A549 treated with GW870086 at 1 μM for 4 hours (cell line): ENCODE measurements at places on chromosomes 16 and 17. TPM values are rescaled to one million over a fixed set of nuclear protein-coding genes. Genes with fewer than 3 reads are reported as not detected.

MEAK7 gene
- 45.6 to 61.1 TPM (median 56.8 TPM) in 5 replicates for total RNA-seq

SLC35G6 gene
- total RNA-seq, result not detected in 5 replicates

EMP2 gene
- total RNA-seq, result 21.9 to 35.6 TPM (median 31.5 TPM) in 5 replicates

GDPD3 gene
- 1.4 to 2.4 TPM (median 2.1 TPM) in 5 replicates for total RNA-seq

GPR142 gene
- total RNA-seq, result not detected in 5 replicates

CHST5 gene
- total RNA-seq, result 0.05 to 0.10 TPM in 2 of 5 replicates, not detected in the others

ZPBP2 gene
- not detected in 5 replicates for total RNA-seq

IL34 gene
- total RNA-seq, result 0.44 to 0.85 TPM (median 0.45 TPM) in 5 replicates

ARL5C gene
- 0.06 TPM in 1 of 5 replicates, not detected in the others for total RNA-seq

KRT28 gene
- total RNA-seq, result not detected in 5 replicates

RPGRIP1L gene
- total RNA-seq, result 10.2 to 13.5 TPM (median 11.2 TPM) in 5 replicates

CLEC3A gene
- not detected in 5 replicates for total RNA-seq

USH1G gene
- total RNA-seq, result 0.07 to 0.12 TPM (median 0.11 TPM) in 5 replicates

KRTAP1-5 gene
- not detected in 5 replicates for total RNA-seq

RPL38 gene
- 2,661 to 3,508 TPM (median 2,971 TPM) in 5 replicates for total RNA-seq

MVP gene
- 123 to 143 TPM (median 140 TPM) in 5 replicates for total RNA-seq

CMTR2 gene
- 9.7 to 15.0 TPM (median 13.3 TPM) in 5 replicates for total RNA-seq

RNF43 gene
- total RNA-seq, result 0.15 to 0.83 TPM (median 0.38 TPM) in 5 replicates

CDH15 gene
- 0.06 to 0.24 TPM (median 0.13 TPM) in 4 of 5 replicates, not detected in the other for total RNA-seq

ATP2C2 gene
- 0.09 to 0.27 TPM (median 0.22 TPM) in 5 replicates for total RNA-seq

ABCC6 gene
- 0.41 to 1.1 TPM (median 1.0 TPM) in 5 replicates for total RNA-seq

NOG gene
- total RNA-seq, result 0.78 to 1.4 TPM (median 1.1 TPM) in 5 replicates

C16orf89 gene
- not detected in 5 replicates for total RNA-seq

TMUB2 gene
- 35.6 to 45.7 TPM (median 42.6 TPM) in 5 replicates for total RNA-seq

MT1A gene
- 18.1 to 25.3 TPM (median 21.5 TPM) in 5 replicates for total RNA-seq

ITGAX gene
- total RNA-seq, result 1.0 to 2.4 TPM (median 1.3 TPM) in 5 replicates

HS3ST4 gene
- not detected in 5 replicates for total RNA-seq

CDRT15 gene
- not detected in 5 replicates for total RNA-seq

TBC1D3K gene
- not detected in 5 replicates for total RNA-seq

NPIPB9 gene
- 1.3 to 1.7 TPM (median 1.4 TPM) in 5 replicates for total RNA-seq

HSDL1 gene
- total RNA-seq, result 16.9 to 19.1 TPM (median 18.7 TPM) in 5 replicates

TNK1 gene
- total RNA-seq, result 1.4 to 2.0 TPM (median 1.5 TPM) in 5 replicates

RNF213 gene
- 54.9 to 62.3 TPM (median 58.8 TPM) in 5 replicates for total RNA-seq

SCIMP gene
- total RNA-seq, result not detected in 5 replicates

C17orf67 gene
- 1.3 to 2.2 TPM (median 1.7 TPM) in 5 replicates for total RNA-seq

MT1F gene
- 15.9 to 26.2 TPM (median 18.6 TPM) in 5 replicates for total RNA-seq

METRNL gene
- 27.4 to 38.7 TPM (median 29.8 TPM) in 5 replicates for total RNA-seq

TP53 gene
- 38.4 to 46.5 TPM (median 42.3 TPM) in 5 replicates for total RNA-seq
